ENCODE measurements at places on chromosomes 7 and 10. TPM values are rescaled to one million over a fixed set of nuclear protein-coding genes. Genes with fewer than 3 reads are reported as not detected.

Gene PHYHIPL
- not detected for total RNA-seq

Gene GHRHR
- total RNA-seq, result not detected

Gene CTTNBP2
- not detected for total RNA-seq

Gene SYNPO2L
- total RNA-seq, result not detected

Gene INHBA
- not detected for total RNA-seq

DNA sequence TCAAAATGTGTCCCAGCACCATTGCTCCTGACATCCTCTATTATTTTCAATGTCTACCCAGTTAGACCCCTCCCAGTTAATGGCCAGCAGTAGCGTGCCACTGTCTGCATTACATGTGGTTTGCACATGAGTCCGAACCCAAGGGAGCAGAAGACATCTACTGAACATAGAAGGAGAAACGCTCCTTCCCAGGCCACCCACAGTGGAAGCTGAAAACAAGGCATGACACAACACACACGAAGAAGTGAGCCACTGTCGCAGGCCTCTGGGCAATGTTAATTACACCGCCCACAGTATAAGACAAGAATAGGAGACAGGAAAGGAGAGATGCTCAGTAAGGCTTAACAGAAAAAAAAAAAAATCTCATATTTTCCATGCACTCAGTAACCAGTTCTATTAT, 50.5 kb downstream of the MKX start:
- DNase-seq, result no peak

DNA sequence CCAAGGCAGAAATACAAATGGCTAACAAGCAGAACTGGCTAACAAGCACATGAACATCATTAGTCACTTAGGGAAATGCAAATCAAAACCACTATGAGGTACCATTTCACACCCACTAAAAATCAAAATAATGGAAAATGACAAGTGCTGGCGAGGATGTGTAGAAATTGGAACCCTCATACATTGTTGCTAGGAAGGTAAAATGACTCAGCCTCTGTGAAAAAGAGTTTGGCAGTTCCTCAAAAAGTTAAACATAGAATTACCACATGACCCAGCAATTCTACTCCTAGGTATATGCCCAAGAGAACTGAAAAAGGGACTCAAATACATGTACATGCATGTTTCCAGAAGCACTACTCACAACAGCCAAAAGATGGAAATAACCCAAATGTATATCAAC, 52.8 kb upstream of the ANAPC16 start:
- peak; percentile 25 for DNase-seq

Measured in activated CD4-positive, alpha-beta T cell treated with anti-CD3 and anti-CD28 coated beads for 36 hours (primary cell).